ENCODE measurements at places on chromosomes 6 and 20.

GRCh38 chr20:35792740-35793139, 20.9 kb downstream of the PHF20 start:
- no peak for DNase-seq

DNA sequence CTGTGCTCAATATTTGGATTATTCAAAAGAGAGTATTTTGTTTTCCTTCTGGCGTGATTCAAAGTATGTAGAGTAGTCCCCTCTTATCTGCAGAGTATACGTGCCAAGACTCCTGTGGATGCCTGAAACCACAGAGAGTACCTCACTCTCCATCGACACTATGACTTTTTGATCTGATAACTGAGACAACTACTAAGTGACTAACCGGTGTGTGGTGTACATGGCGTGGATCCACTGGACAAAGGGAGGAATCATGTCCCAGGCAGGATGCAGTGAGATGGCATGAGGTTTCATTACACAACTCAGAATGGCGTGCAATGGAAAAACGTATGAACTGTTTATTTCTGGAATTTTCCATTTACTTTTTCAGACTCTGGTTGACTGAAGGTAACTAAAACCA, 112.2 kb upstream of the PDE7B start:
- DNase-seq = peak; percentile 51

- no peak for DNase-seq
Observed at GRCh38 chr6:94862112-94862511, 715.2 kb upstream of the MANEA start.

- DNase-seq = no peak
Observed at GRCh38 chr20:21808863-21809664, 103.6 kb downstream of the PAX1 start.

- DNase-seq = no peak
Observed at GRCh38 chr20:41365777-41366545, 657 bp downstream of the EMILIN3 start.

GRCh38 chr6:89021629-89022028, 58.2 kb upstream of the RNGTT start:
- DNase-seq = no peak

DNA sequence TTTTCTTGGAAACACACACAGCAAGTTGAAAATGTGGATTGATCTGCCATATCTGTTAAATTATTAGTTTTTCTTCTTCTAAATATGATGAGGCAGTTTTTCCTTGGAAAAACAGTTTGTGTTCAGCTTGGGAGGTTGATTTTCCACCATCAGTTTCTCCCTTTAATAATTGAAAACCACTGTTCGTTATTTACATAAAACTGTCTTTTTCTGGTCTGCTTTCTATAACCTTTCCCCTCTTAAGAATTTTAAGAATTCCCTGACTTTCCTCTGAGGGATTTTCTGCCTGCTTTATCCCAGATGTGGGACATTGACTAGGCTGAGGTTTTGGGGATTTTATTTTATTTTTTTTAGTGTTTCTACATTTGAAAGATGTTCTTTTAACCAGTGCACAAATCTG, 27.2 kb downstream of the DSE start:
- DNase-seq = peak; percentile 33

- no peak for DNase-seq
Observed at GRCh38 chr6:162068340-162068739, 659.2 kb downstream of the PRKN start.

DNA sequence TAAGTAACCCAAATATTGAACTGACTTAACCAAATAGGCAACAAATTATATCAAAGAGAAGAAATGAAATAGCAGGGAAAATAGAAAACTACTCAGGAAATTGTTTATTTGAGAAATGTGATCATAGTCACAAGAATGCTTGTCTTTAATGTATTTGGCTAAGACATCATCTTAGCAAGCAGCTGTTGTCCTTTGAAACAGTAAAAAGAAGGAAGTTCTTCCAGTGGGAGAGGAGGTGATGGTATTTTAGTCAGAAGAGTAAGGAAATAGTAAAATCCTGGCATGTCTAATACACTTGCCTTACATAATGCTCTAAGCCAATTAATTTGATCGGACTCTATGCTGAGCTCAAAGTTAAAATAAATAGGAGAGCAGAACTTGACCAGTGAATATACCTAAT, 126.5 kb downstream of the EPM2A start:
- no peak for DNase-seq

GRCh38 chr6:41505122-41506049, 40.8 kb upstream of the FOXP4 start:
- DNase-seq = peak; percentile 91

Measured in AG20443 (cell line).